SHP77 (cell line): ENCODE measurements at places on chromosomes 2 and 18.
A peak's percentile ranks its signal among the peaks of the same experiment; 100 is the strongest.

GRCh38 chr2:219452361-219453317, 18.0 kb downstream of the SPEG start:
- DNase-seq: no peak

DNA sequence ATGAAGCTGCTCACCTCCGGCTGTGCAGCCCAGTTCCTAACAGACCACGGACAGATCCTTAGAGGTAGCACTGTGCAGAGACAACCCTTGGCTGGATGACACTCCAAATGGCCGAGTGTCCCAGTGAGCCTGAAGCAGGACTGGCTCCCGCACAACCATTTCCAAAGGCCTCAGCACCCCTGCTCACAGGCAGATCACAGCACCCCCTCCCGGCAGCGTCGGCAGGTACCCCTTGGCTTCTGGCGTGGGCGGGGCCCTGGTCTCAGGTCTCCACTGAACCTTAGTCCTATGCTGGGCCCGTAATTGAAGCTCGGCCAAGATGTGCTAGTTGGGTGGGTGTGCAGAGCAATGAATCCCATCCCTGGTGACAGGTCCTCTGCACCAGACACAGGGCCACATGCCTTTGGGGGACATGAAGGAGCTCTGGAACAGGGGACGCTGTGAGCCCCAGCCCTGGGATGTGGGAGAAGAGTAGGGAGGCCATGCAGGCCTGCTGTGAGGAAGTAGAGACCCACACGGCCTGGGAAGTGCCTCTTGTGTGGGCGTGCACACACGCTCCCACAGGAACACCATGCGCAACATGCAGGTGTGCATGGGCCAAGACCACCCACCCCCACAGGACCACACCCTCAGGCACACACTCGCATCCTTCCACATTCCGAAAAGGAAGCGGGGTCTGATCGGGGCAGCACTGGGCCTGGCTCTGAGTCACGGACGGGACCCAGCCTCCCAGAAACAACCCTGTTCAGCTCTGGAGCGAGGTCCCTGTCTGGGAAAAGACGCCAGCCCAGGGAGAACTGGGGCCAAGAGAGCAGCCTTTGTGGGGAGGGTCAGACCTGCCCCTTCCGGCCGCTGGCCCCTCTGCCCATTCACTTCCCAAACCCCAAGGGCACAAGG, 2.8 kb downstream of the DUSP2 start:
- no peak for DNase-seq

GRCh38 chr18:57901825-57902589, 98.9 kb upstream of the ATP8B1 start:
- DNase-seq: peak; percentile 90

DNA sequence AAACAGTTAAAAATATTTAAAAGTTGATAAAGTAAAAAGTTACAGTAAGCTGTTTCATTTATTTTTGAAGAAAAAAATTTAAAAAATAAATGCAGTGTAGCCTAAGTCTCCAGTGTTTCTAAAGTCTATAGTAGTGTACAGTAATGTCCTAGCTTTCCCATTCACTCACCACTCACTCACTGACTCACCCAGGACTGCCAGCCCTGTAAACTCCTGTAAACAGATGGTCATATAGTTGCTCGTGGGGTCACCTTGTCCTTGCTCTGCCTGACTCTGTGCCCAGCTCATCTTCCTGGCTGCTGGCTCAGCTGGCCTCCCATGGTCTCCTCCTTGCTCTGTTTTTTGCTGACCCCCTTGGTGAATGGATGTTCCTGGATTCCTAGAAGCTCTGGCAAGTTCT, 180.3 kb downstream of the VAPA start:
- DNase-seq: no peak

- no peak for DNase-seq
Measured at GRCh38 chr2:202933958-202934357, 21.9 kb downstream of the CARF start.

- DNase-seq: no peak
Measured at GRCh38 chr2:238789317-238789806, 58.5 kb upstream of the TWIST2 start.

DNA sequence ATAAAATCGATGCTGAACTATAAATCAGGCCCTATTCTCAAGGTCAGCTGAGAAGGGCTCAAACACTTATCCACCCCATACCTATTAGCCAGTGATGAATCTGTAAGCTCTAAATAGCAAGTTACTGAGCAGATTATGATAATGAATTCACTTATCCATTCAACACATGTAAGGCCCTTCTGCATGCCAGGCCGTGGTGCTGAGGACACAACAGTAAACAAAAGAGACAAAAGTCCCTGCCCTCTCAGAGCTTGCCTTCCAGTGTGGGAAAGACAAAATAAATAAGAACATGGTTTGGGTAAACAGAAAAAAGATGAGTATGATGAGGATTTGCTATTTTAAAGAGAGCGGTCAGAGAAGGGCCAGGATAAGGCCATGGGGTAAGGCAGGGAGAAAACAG, 11.7 kb downstream of the TTC32 start:
- no peak for DNase-seq

- no peak for DNase-seq
Measured at GRCh38 chr2:150207979-150208378, 279.5 kb downstream of the RND3 start.

DNA sequence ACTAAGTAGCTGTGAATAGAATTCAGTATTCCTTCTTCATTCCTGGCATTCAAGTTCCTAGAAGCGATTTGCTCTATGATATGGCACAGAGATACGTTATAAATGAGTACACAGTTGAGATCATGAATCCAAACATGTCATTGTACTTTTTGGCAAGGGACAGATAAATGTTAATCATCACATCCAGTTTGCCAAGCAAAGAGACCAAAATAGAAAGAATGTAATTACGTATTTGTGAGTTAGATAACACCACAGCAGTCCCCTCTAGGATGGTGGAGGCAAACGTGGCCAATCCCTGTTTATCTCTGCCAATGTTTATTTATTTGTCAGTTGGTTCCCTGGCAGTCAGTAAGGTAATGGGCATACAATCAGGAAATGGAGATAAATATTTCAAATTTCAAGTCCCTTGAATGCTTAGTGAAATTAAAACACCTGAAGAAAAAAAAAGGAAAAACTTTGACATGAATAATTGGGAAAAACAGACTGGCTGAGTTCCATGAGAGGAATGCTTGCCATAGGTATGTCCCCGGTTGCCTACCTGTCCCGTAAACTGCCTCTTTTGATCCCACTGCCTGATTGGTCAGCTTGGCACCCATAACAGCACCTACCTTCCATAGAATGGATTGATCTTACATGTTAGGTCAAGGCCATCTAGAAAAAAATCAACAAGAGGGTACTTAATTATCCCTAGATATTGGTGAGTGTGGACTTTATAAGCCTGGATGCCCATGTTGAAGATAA, 451.1 kb upstream of the NETO1 start:
- DNase-seq: peak; percentile 7

- no peak for DNase-seq
Measured at GRCh38 chr2:240806006-240806405, 14.0 kb downstream of the KIF1A start.

GRCh38 chr18:42338683-42339082, 383.6 kb downstream of the PIK3C3 start:
- DNase-seq: no peak
